ENCODE measurements at places on chromosomes 7 and 10. TPM values are rescaled to one million over a fixed set of nuclear protein-coding genes. Genes with fewer than 3 reads are reported as not detected.
A peak's percentile ranks its signal among the peaks of the same experiment; 100 is the strongest.

DNA sequence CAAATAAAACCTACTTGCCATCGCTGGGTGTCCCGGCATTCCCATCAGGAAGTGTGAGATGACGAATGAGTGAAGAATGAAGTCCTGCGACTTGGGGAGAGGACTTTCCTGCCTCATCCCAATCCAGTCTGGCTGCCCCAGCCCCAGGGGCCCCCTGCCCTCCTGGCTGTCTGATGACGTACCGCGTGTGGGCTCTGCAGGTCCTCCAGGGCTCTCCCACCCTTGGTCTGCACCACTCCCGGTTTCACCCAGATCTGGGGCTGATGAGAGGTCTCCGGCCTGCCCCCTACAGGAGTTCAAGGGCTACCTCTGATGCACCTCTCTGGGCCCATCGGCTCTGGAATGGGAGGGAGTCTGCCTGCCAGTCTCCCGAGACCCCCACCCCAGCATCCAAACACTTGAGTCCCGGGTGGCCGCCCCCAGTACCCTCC is 9.8 kb downstream of the ATP6V1F start:
- no peak for DNase-seq

DNA sequence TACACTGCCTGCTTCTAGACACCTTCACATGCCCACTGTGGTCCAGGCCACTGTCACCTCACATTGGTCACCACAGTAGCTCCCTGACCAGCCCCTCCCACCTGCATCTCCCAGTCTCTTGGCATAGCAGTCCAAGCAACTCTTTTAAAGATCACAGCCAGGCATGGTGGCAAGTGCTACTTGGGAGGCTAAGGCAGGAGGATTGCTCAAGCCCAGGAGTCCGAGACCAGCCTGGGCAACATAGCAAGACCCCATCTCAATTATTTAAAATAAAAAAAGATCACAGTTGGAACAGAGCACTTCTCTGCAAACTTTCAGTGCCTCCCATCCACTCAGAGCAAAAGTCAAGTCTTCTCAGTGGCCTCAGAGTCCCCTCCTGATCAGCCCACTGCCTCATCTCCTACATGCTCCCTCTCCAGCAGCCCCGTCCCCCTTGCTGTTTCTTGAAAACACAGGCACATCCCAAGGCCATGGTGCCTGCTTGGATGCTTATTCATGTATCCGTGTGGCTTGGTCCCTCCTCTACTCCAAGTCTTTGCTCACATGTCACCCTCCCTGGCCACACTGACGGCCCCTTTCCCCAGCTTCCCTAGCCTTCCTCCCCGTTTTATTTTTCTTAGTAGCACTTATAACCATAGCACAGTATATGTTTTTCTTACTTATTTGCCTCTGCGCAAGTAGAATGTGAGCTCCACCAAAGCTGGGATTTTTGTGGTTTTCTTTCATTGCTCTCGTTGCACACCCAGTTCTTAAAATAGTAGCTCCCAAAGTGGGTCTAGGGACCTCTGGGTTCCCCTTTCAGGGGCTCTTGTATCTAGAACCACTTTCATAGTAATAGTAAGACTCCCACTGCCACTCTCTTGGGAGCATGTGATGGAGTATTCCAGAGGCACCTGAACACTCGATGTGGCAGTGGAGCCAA is 19.5 kb downstream of the TSPAN15 start:
- no peak for DNase-seq

The TNKS2 gene
- 27.5 TPM for total RNA-seq

DNA sequence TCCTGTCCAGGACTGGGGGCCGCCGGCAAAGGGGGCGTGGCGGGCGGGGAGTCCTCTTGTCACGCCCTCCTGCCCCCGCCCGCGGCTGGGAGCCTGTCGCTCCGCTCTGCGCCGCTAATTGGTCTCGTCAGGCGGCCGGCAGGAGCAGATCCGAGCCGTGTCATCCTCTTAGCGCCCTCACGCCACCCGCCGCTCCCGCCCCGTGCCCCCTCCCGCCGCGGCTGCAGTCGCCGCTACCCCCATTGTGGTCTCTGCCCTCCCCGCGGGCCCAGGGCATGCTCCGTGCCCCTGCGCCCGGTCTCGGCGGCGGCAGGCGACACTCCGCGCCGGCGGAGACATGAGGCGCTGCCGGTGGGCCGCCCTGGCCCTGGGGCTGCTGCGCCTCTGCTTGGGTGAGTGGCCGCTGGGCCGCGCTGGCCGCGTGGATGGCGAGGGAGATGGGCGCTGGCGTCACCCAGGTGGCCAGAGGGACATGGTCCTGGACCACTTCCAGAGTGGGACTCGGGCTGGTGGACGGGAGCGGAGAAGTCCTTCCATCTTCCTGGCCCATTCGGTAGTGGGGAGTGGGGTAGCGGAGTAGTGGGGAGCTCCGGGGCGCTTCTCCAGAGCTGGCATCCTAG is at the start of gene CDHR1:
TSS of gene CDHR1 (plus strand) at position 114 of the 620 bp plus-strand sequence. CDS start at position 338, 224 bp downstream.
- peak; percentile 65 for DNase-seq

DNA sequence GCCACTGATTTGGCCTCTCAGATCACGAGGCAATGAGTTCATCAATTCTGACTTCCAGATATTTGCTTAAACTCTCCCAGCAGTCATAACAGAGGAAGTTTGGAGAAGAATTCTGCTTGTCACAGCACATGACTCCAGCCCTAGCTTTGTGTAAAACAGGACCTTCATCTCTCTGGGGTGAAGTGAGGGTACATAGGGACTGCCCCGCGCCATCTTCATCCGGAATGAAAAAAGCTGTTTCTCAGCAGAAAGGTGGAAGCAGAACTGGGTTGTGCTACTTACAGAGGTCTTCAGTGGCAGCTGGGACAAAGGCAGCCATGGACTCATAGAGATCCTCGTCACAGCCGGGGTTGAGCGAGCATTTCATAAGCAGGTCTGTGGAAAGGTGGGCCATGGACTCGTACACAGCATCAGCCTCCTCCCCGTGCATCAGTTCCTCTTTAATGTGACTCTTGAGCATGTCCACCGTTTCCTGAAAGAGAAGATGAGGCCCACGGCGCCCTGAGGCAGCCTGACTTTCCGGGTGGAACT is 58.4 kb upstream of the TM9SF3 start:
- no peak for DNase-seq

The PCLO gene
- total RNA-seq = not detected

GRCh38 chr7:139981511-139981895 is 81.2 kb downstream of the PARP12 start:
- DNase-seq = no peak

- no peak for DNase-seq
Observed at GRCh38 chr7:99325001-99325493, 651 bp upstream of the ARPC1A start.

The CLCN1 gene
- total RNA-seq = 0.13 TPM

GRCh38 chr7:133883591-133883990 is 243.5 kb upstream of the LRGUK start:
- no peak for DNase-seq

DNA sequence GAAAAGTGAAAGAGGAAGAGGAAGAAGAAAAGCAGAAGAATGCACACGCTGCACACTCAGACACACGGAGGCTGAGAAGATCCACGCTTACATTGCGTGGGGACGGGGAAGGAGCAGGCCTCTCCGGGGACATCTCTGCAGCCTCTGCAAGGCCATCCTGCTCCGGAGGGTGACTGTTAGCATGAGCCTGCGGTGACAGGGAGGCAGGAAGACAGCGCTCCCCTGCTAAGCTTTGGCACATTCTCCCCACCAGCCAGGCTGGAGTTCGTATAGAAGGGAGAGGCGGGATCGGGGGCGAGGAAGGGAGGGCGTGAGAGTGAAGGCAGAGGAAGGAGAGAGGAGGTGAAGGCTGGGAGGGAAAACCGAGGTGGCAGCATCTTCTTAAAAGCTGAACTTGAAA is 366.0 kb upstream of the SHH start:
- no peak for DNase-seq

The PTF1A gene
- total RNA-seq = not detected

The AOC1 gene
- total RNA-seq = not detected

All from activated CD8-positive, alpha-beta T cell treated with anti-CD3 and anti-CD28 coated beads, Interleukin-2, amount 10 ng/mL, durations not matched to agents 7 days and 5 days (primary cell).